ENCODE measurements at places on chromosomes 5 and 9.

GRCh38 chr9:124218987-124219461 lies 38.7 kb upstream of the NEK6 start:
- DNase-seq: no peak

DNA sequence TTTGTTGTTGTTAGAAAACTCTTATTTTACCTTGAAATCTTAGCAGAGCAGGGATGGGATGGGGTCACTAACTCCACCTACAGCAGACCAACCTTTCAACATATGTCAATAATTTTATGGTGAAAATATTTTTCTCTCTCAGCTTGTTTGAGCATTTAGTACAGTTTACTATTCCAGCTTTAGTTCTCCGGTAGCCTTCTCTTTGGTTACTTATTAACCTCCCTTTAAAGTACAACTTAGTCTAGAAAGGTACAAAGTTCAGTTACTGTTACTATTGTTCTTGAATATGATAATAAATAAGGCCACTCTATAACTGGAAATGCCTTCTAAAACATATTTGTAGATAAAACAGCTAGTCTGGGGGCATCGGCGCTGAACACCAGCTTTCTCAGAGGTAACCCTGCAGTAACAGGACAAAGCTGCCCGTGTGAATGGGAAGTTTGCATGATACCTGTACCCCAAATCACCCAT lies 233.3 kb downstream of the PCSK1 start:
- no peak for DNase-seq

- no peak for DNase-seq
Measured at GRCh38 chr9:84374516-84374915, 34.0 kb upstream of the SLC28A3 start.

DNA sequence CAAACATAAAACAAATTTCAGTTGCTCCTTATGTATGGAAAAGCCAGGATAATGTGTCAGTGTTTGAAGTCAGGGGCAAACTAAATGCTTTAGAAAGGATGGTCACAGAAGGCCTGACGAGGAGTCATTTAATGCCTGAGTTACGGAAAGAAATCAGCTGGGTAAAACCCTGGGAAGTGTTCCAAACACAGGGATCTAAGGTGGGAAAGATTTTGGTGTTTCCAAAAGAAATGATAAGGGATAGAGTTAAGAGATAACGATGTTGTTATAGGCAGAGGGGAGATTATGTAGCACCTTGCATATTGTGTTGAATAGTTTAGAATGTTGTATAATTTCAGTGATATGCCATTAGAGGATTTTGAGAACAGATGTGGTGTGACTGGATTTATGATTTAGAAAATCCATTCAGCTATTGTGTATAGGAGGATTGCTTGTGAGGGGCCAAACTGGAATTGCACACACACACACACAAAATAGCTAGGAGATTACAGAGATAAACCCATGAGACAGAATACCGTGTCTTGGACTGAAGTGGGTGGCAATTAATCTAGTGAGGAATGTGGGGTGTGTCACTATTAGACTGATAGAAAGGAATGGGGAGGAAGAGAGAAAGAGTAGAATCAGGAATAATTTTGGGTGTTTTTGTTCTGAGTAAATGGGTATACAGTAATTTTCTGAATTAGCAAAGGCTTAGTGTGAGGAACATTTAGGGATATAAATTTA lies 274.2 kb upstream of the DAB2 start:
- DNase-seq: no peak

DNA sequence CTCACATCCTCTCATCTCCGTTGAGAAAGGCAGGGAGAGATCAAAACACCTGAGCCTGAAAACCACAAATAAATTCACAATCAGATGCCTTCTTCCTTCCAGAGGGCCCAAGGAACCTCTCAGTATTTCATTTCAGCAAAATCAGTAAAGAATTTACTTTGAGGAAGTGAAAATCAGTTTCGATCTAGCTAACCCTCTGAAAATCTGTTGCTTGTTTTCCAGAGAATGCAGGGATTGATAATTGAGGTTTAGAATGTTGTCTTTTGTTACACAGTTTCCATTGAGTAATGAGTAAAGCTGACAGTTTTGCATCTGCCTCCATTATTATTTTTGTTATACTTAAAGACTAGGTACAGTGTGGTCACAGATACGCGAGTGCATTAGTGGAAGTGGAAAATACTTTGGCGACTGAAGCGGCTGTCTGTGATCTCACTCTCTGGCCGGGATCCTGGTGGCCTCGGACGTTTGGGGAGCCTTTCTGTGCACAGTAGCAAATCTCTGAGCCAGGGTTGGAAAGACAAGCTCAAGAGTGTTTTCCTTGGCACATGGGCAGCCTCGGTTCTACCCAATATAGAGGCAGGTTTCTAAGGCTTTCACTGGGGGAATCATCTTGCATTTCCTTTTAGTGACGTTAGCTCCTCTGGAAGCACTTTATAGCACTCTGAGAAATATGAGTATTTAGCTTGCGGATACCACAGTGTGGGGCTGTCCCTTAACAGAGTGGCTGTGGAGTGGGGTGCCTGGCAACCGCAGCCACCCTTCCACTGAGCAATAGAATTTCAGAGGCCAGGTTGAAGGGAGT lies 32.2 kb upstream of the ANGPTL2 start:
- no peak for DNase-seq

DNA sequence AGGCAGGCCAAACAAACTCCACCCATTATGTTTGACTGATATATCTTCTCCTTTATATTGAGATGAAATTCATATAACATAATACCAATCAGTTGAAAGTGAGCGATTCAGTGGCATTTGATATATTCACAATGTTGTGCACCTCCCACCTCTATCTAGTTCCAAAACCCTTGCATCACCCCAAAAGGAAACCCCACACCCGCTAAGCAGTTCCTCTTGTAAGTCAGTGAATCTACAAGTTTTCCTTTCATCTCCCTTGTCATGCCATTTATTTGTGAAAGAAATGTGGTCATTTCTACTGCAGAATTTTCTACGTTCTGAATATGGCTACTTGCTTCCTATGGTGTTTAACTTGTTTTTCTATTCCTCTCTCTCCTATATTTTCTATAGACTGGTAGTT lies 99.4 kb upstream of the PTPN3 start:
- no peak for DNase-seq

GRCh38 chr9:26755476-26755875 lies 137.1 kb downstream of the CAAP1 start:
- no peak for DNase-seq

GRCh38 chr5:77670526-77670925 lies 32.0 kb upstream of the OTP start:
- DNase-seq: no peak

- peak; percentile 31 for DNase-seq
Measured at GRCh38 chr9:97759581-97760288, 62.6 kb upstream of the XPA start.

GRCh38 chr9:13779106-13779505 lies 499.6 kb upstream of the MPDZ start:
- DNase-seq: no peak

DNA sequence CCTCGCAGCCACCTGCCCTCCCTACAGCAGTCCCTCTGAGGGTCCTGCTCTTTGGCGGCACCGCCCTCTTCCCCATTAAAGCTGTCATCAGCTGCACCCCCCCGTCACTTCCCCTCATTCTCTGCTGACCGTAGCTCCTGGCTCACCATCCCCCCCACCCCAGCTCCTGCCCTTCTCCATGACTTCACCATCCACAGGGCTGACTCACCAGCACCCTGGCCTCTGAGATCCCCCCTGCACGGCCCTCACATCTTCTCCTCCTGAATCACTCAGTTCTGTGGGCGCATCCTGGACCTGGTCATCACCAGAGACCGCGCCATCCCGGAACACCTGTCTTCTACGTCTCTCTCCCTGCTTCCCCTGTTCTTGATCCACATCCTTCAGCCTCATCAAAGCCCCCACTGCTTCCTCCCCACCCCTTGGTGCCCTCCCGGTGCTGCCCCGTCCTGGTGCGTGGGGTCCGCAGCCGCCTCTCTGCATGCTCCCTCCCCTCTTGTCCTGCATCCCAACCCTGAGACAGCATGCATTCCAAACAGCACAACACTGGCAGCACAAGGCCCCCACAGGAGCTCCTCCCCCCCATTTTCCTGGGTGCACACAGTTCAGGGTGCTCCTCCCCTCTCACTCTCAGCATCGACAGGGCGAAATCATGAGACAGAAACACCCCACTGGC lies 12.9 kb downstream of the FLT4 start:
- DNase-seq: no peak

DNA sequence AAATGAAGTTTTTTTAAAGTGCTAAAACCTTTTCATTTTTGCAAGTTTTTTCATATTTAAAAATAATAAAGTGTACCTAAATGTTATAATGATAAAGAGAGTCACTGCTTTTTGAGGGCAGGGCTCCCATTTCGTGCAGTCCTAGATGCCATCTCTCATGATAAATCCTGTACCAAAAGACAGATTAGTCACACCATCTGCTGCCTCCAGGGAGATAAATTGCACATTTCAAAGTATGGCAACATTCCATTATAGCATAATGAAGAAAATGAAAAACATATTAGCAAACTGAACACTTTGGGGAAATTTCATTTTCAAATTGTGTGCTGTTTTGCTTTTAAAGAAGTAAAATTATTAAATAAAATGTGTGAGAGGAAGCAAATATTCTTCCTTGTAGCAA lies 257.2 kb downstream of the KIAA0825 start:
- no peak for DNase-seq

GRCh38 chr9:90459321-90459720 lies 183.3 kb downstream of the DIRAS2 start:
- DNase-seq: no peak

GRCh38 chr5:11482011-11482410 lies 422.2 kb downstream of the CTNND2 start:
- DNase-seq: no peak

GRCh38 chr5:138632900-138633489 lies 57.8 kb upstream of the HSPA9 start:
- peak; percentile 94 for DNase-seq

DNA sequence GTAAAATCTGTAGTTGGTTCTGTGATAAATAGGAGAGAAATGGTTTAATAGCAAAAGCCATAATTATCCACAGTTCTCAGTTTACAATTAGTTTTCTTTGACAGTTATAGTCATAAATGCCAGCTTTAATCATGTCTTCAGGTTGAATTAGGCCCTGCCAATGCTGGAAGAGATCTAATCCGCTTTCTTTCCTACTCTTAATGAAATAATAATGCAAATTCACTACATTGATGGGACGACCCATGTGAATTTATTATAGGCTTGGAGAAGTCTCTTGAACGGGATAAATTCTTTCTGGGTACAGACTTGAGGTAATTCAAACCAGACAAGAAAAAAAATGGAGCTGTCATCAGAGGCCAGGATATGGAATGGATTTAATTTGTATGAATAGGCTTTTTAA lies 950.4 kb downstream of the EFNA5 start:
- peak; percentile 8 for DNase-seq

DNA sequence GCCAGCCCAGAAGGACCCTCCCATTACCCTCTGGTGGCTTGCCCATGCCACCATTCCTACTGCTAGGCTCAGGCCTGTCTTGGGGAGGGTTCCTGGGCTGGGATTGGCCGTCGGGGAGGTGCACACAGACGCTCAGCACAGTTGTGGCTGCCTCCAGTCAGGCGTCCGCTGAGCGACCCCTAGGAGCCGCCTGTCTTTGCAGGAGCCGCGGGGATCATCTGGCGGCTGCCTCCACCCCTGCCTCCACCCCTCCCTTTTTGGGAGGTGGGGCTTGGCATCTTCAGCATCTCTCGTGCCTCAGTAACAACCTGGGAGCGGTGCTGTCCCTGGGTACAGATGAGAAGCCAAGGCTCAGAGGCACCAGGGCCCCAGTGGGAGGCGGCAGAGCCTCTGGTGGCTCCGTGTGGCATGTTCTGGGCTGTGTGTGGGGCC lies 39.6 kb downstream of the RXRA start:
- DNase-seq: peak; percentile 58

DNA sequence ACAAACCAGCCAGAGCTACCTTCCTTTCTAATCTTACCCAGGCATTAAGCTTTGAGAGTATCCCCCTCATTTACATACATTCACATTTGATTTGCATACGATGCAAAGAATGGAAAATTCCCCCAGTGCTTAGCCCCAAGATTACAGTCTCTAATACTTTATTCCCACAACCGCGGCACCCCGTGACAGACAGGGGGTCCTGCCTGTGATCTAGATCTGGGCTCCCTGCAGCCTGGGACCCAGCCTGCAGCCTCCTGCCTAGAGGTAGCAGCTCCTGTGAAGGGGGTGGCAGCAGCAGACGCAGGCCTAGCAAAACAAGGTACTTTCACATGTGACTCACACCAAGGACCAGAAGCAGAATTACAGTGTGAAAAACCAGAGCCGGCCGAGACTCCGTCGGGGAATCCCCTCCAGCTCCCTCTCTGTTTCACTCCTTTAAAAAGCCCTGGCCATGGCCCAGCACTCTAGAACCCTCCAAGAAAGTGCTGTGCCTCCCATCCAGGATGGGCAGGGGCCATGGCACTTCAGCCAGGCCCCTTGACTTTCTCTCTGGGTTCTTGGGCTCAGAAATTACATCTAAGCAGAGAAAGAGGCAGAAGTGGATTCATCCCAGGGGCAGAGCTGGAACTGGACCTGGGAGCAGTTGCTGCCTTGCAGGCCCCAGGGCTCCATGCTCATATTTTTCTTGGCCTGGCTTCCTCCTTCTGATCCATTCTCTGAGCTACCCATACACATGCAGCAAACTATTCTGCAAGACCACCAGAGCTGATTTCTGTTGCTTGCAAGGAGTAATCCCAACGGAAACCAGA lies 14.0 kb upstream of the TCF7 start:
- DNase-seq: no peak

GRCh38 chr5:64632251-64632650 lies 58.1 kb upstream of the SHISAL2B start:
- no peak for DNase-seq
